GM03348 (cell line): ENCODE measurements at places on chromosomes 6 and 20.

DNA sequence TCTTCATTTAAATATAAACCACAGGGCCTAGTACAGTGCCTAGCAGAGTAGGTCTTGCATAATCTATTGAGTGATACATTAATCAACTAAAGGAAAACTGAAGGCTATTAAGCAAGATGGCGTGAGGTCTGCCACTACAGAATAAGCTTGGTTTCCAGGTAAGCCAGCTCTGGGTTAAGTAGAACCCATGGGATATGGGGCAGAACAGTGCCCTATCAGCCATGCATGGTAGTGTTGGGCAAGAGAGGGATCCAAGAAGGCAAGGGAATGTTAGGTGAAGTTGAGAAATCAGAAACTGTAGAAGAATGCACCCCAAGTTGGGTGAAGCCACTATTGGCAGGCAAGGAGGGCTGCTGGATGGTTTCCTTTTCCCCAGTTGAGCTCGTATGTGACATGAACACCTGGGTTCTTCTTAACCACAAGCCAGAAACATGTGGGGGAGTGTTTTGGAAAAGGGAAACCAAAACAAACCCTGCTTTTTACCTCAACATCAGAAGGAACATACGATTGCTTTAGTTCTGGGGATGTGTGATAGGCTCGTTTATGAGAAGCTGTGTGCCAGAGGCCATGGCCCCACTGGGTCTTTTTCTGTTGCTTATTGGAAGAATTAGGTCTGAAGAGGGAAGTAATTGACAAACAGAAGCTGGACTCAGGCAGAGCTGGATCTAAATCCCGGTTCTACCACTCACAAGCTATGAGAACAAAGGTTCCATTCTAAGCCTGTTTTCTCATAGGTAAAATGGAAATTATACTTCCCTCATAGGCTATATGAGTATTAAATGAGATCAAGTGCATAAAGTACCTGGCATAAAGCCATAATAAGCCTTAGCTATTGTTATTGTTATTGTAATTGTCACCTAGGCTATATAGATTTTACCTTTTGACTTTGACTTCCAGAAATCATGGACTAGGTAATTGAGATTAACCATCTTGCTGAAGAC is 33.5 kb downstream of the NEDD9 start:
- DNase-seq, result no peak

DNA sequence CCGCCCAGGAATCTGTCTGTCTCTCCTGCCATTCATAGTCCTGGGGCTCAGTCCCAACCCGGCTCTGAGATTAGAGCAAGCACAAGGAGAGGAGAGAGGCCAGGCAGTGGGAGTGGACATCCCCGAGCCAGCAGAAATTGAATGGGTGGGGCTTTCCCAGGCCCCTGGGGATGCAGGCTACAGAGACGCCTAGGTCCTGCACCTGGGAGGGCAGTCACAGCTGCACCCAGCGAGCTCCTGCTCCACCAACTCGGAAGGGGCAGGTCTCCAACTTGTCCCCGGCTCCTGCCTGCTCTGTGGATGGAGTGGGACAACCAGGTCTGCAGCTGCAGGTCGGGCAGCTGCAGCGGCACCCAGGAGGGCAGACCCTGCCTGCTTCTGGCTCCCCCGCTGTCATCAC is 11.1 kb upstream of the AIG1 start:
- no peak for DNase-seq

DNA sequence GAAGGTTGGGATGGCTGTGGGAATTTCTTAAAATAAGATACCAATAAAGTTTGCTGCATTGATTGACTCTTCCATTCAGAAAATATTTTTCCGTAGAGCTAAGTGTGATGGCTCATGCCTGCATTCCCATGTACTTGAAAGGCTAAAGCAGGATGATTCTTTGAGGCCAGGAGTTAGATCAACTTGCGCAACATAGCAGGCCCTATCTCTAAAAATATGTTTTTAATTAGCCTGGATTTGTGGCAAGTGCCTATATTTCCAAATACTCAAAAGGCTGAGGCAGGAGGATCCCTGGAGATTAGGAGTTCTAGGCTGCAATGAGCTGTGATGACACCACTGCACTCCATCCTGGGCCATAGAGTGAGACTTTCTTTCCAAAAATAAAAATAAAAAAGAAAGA is 431.2 kb upstream of the PTCHD4 start:
- no peak for DNase-seq

- no peak for DNase-seq
These were observed 119.6 kb upstream of the MTHFD1L start for GRCh38 chr6:150745896-150746295.

DNA sequence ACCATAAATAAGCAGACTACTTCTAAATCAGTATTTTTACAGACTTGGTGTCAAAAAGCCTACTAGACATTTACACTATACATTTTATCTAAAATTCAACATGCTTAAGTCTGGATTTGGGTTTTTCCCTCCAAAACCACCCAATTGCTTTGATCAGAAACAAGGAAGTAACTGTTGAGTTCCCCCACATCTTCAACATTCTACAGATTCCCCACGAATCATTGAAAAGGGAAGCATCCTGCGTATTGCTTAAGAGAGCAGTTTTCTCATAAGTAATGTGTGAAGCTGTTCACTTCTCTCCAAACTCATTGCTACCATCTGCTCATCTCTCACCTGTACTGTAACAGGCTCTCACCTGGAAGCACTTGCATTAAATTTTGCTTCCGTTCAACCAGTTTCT is 36.4 kb upstream of the RNF144B start:
- no peak for DNase-seq

DNA sequence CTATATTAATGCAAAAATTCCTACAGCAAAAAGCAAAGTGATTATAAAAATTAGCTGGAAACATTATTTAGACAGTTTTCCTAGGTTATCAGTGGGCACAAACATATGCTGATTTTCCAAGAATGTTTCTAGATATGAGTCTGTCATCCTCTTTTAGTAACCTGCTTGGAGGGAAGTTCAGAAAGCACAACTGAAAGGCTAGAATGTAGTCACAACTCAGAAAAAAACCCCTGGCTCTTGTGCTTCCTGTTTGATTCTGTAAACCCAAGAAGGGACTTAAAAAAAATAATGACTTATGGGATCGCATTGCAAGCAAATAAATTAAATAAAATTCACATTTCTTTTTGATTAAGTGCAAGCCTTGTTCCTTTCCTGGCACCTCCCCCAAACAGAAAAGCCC is 708.4 kb upstream of the EPHA7 start:
- no peak for DNase-seq

- no peak for DNase-seq
These were observed 1024.0 kb downstream of the GRIK2 start for GRCh38 chr6:102417368-102417998.

GRCh38 chr6:100509101-100509500 is 44.4 kb upstream of the SIM1 start:
- DNase-seq, result no peak

- no peak for DNase-seq
These were observed 689.3 kb upstream of the FLRT3 start for GRCh38 chr20:15026759-15027158.

DNA sequence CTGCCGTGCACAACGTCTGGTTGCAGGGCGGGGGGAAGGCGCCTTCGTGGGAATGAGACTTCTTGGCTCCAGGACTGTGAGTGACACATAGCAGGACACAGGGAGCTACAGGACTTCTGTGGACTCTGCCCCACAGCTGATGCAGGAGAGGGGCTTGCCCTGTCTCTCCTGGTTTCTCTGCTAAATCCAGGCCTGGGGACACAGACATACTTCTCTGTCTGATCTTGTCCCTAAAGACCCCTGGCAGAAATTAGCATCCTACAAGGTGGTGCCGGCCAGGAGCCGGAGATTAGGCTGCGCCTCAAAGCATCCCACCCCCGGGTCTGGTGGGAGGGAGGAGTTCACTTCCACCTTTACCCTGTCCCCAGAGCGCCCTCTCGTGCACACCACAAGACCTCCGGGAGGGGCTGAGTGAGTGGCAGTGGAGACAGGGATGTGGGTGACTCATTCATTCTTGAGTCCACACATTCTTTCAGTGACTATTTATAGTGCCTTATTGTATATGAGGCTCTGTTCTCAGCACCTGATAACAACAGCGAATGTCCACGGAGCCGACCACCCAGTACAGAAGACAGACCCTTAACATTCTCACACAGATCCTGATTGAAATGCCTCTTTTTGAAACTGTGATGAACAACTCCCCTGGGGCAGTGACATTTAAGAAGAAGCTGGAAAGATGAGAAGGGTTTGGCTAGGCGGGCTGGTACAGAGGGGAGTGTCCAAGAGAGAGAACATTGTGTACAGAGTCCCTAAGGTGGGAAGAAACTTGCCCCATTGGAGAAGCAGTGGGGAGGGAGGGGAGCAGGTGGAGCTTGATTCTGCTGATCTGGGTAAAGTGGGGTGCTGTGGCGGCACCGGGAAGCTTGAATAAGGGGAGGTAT is 39.0 kb downstream of the GMPR start:
- DNase-seq, result peak; percentile 94

- DNase-seq, result no peak
These were observed 44.0 kb upstream of the PIM1 start for GRCh38 chr6:37125774-37126492.

GRCh38 chr6:88024696-88025095 is 22.9 kb upstream of the SPACA1 start:
- no peak for DNase-seq

- DNase-seq, result no peak
These were observed 353.5 kb upstream of the IRAK1BP1 start for GRCh38 chr6:78513856-78514255.

- DNase-seq, result no peak
These were observed 268.3 kb downstream of the PRL start for GRCh38 chr6:22028403-22029090.

GRCh38 chr6:149213829-149214228 is 103.7 kb upstream of the TAB2 start:
- DNase-seq, result no peak

GRCh38 chr20:9092113-9092512 is 23.2 kb downstream of the PLCB4 start:
- no peak for DNase-seq

GRCh38 chr6:135419162-135419561 is 78.4 kb downstream of the AHI1 start:
- DNase-seq, result peak; percentile 35

DNA sequence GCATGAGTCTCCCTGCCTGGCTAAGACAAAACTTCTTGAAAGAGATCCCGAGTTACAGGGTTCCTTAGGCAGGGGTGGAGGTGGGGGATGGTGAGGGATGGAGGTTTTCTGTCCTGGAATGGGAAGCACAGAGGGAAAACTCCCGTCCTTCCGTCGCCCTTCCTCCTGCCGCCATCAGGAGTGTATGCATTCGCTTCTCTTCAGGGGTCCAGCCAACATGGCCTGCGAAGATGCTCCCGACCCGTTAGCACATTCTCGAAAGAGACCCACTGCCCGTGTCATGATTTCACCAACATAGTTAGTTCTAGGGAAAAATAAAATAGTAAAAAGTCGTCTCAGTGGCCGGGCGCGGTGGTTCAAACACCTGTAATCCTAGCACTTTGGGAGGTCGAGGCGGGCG is 37.1 kb downstream of the KIF25 start:
- no peak for DNase-seq

DNA sequence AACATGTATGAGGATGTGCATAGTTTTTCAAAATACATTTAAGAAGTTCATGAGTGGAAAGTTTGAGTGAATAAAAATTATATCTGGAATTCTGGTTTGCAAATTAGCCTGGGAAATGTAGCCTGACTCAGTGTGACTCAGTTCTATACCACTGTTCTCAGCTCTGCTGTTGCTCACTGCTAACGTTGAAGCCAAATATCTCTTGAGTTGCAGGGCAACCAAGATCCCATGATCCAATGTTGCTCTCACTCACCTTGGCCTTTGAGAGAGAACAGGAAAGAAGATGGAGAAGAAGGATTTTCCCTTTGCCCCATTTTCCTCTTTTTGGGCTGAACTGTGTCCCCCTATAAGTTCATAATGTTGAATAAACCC is 28.9 kb downstream of the PSMB9 start:
- DNase-seq, result peak; percentile 24

DNA sequence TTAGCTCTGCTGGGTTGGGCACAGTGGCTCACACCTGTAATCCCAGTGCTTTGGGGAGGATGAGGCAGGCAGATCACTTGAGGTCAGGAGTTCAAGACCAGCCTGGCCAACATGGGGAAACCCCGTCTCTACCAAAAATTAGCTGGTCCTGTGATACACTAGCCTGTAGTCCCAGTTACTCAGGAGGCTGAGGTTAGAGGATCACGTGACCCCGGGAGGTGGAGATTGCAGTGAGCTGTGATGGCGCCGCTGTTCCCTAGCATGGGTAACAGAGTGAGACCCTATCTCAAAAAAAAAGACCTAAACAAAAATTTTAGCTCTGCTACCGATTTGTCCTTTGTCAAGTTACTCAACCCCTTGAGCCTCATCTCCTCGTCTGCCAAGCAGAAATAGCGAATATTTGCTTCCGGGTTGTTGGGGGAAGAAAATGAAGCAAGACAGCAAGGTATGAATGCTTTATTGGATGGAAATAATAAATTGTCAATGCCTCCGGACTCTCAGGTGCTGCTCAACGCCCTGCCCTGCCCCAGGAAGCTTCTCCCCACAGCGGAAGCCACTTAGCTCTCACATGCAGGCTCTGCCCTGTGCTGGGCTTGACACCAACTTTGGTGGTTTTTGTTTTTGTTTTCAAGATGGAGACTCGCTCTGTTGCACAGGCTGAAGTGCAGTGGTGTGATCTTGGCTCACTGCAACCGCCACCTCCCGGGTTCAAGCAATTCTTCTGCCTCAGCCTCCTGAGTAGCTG is 24.9 kb upstream of the ITCH start:
- no peak for DNase-seq

DNA sequence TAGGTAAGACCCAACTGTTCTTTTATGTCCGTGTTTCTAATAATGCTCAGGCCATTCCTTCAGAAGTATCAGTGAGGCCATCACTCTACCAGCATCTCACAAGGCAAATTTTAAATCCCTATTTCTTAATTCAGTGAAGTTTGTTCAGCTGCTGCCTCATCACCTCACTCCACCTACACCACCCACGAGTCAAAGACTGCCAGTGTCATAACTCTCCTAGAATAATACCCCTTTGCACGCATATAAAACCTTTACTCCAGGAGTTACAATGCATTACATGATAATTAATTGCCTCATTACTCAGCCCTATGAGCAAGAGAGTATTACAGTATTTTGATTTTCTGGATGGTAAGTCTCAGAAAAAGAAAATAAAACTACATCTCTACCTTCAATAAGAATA is 793.6 kb downstream of the TFAP2A start:
- peak; percentile 9 for DNase-seq

DNA sequence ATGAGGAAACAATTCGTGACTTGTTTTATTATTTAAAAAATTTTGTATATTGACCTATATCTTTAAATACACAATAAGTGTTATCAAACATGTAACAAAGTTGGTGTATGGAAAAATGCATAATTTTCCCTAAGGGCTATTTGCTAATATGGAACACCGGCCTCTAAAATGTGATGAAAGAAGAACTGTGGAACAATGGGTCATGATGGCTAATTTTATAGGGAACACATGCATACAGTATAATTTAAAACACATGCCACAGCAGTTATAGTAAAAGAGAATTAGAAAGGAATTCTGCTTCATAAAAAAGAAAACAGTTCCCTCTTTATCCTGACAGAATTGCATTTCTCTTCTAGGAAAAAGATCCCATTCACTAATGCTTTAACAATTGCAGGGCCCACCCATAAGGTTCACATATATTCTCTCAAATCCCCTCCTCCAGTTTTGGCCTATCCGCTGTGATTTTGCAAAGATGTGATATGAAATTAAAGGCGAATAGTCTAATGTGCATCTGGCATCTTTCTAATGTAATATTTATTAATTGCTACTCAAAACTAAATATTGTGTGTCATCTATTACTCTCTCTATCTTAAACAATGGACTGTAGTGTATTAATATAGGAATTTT is 628.1 kb upstream of the CITED2 start:
- peak; percentile 33 for DNase-seq
